Activated naive CD4-positive, alpha-beta T cell (primary cell): ENCODE measurements at places on chromosomes 2 and 18.

DNA sequence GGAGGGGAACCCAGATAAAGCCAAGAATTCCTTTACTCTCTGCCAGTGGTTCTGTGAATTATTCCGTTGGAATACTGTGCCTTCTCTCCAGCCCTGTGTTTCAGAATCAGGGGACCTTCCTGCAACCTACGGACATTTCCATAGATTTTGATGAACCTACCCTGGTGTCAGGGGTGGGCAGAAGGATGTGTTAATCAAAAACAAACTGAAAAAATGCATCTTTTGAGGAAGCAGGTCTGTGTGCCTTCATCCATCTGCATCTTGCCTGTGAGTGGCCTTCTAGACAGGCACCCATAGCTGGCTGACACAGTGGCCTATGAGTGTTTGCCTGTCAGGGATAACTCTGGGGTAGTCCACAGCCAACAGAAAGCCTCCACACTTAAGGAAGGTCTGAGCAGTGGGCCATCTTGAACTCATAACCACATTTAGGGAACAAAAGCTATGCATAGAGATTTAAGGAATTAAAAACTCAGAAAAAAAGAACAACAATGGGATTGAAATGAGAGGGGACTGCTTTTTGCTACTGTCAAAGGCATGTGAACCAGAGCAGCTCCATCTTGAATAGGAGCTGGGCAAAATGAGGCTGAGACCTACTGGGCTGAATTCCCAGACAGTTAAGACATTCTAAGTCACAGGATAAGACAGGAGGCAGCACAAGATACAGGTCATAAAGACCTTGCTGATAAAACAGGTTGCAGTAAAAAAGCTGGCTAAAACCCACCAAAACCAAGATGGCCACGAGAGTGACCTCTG, 45.9 kb upstream of the ITGA6 start:
- no peak for DNase-seq

DNA sequence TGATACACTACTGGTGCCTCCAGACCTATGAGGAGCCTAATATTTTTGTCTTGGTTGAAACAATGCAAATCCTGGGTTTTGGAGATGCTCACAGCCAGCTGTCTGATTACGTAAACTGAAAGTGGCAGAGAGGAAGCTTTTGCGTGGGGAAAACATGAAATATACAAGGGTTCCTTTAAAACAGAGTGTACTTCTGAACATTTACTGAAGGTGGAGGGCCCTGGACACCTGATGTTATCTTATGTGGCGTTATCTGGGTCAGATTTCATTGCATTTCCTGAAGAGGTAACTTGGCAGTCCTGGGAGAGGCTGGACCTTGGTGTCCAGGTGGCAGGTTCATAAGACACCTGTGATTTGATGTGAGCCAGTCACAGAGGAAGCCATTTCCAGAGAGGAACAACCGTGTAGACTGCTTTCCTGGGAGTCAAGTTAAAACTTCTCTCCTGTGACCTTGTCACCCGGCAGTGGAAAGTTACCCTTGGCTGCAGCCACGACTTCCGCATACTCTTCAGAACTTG, 105.0 kb downstream of the NEDD4L start:
- no peak for DNase-seq

DNA sequence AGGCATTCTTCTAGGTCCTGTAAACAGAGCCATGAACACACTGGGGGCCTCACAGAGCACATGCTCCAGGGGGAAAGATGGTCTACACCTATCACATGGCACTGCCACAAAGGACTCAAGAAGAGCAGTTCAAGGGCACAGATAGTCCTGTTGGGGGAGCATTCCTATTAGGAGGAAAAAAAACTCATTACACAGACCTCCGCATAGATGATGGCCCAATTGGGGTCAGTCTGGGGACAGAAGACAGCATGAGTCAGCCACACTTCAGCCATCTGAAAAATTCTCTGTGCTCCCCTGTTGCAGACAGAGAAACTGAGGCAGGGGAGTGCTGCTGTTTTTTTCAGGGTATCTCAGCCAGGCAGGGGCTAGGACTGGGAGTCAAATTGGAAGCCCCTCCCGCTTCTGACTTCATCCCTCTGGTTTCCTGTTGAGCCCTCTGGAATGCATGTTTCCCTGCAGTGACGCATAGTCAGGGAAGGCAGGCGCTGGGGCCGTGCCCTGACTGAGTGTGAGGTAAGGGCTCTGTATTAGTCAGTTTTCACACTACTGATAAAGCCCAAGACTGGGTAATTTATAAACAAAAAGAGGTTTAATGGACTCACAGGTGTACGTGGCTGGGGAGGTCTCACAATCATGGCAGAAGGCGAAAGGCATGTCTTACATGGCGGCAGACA, 67.9 kb downstream of the RHOB start:
- no peak for DNase-seq

DNA sequence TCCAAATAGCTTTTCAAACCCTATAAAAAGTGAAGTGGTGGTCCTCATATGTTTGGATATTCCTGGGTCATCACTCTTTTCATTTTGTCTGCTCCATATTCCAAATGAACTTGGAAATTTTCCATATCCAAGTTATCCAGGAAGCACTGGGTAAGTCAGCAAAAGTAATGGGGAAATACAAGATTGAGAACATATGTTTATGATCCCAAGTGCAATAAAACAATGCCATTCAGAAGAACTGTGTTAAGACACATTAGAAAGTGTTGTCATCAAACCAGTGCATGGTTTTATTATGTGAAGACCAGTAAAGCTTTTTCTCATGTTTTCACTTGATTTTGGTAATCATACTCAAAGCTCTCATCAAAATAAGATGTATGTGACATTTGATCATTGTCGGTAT, 363.4 kb downstream of the RPRM start:
- no peak for DNase-seq

GRCh38 chr2:31998731-31999383, 12.0 kb downstream of the MEMO1 start:
- DNase-seq = no peak

DNA sequence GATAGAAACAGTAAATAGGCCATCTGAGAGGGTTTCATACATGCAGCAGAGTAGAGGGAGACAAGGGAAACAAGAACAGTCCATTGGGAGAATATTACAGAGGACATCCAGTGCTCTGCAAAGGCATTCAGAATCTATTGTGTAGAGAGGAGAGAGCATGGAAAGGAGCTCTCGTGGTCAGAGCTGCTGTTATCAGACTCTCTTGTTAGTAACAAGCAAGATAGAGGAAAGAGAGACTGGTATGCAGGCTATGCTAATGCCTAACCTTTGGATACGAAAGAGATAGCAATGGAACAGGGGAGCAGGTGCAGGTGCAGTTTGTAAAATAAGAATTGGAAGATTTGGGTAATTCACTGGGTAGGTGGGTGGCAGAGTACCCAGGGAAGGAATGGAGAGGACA, 855.9 kb downstream of the CNTNAP5 start:
- no peak for DNase-seq

DNA sequence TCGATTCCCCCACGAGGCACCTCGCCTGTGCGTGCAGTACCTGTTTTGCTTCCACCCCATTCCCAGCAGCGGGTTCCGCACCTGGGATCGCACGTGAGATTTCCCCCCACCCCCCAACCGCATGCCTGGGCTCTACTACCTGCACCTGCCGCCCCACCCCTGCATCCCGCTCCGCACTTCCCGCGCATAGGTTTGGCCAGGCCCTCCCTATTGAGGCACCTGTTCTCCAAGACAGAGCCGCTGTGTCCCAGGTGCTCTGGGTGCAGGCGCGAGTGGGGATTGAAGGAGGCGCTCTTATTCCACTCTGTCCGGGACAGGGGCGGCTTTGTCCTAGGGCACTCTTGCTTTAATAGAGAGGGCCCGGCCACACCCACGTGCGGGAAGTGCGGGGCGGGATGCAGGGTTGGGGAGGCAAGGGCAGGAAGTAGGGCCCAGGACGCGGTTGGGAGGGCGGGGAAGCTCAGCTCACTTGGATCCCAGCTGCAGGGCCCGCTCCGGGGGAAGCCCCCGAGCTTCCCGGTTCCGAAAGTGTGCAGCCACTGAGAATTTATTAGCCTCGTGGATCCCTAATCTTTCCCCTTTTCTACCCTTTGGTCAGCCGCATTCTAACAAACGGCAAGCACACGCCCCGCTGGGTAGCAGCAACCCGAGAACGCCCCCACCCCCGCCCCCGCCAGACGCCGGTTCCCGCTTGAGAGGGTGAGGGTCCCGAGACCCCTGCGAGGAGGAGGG, 670 bp upstream of the MOCOS start:
- no peak for DNase-seq

GRCh38 chr2:152453129-152453911, 118.3 kb downstream of the FMNL2 start:
- no peak for DNase-seq

GRCh38 chr2:69652206-69652605, 8.7 kb upstream of the AAK1 start:
- no peak for DNase-seq

DNA sequence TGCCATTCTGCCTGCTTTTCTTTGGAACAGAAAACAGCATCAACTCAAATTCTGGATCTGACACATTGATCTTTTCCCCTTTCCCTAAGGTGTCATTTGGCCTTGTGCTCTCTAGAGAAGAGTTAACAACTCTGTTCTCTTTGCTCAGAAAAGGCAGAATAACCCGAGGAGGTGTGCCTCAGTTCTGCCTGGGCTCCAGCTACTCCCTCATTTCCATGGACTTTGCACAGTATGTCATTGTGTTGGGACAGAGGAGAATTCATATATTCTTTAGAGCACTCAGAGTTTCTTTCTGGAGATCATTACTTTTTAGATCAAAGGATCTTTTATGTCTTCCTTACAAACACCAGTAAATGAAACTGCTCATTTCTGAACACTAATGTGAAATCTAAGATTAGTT, 249.1 kb downstream of the PHLPP1 start:
- DNase-seq = no peak

DNA sequence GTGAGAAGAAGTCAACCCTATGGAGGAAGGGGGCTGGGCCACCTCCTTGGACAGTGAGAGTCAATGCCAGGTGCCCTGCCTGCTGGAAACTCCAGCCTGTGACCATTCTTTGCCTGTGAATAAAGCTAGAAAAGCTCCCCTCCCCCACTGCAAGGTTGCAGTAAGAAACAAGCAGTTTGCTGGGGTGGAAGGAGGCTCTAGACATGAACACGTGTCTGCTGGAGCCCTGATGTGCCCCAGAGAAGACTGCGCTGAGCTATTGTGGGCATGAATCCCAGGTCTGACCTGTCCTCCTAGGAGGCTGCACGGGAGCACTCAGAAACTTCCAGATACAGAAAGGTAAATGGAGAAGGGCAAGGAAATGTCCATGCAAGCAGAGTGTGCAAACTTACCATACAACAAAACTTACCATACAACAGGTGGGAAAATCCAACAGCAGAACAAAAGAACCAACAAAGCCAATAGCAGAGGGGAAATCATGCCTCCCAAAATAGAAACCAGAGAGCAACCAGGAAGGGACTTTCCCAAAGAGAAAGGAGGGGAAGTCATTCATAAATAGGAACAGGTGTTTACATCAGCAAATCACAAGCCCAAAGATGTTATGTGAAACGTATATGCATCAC, 278.7 kb downstream of the BCL2 start:
- DNase-seq = no peak

DNA sequence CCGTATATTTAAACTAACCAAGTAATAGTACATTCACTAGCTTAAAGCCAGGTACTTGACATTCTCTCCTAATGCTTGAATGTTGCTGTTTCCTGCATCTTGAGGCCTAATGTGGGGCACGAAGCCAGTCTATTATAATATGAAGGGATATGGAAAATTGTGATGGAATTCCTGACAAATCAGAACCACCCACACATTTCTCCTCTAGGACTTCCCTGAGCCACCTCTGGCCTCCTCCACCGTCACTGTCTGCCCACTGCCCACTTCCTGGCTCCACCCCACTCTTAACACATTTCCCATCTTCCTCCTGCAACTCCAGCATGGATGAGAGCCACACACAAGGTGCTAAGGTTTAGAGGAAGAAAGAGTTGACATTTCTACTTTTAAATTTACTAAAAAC, 19.0 kb upstream of the INO80C start:
- DNase-seq = no peak

- no peak for DNase-seq
Measured at GRCh38 chr2:59398081-59398480, 1155.4 kb downstream of the BCL11A start.

- DNase-seq = no peak
Measured at GRCh38 chr18:46321955-46322354, 217.8 kb downstream of the HAUS1 start.

- DNase-seq = no peak
Measured at GRCh38 chr2:239212929-239213642, 187.7 kb downstream of the HDAC4 start.

GRCh38 chr18:50424877-50425690, 50.2 kb downstream of the SKA1 start:
- DNase-seq = no peak

DNA sequence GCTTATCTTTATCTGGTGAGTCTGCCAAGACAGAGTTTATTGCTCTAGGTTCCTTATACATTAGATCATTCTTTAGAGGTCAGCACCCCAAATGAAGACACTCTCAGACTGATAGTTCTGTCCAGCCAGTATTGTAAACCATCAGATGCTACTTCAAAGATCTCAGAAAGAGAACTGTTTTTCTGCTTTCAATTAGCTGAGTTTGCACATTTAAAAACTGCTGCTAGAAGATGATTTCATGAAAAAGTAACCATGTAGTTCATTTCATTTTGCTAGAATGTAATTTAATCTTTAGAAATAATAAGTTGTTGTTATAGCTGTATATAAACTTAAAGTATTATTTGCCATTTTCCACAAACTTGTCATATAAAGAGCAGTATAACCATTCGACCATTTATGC, 344.5 kb upstream of the ATP5MC3 start:
- no peak for DNase-seq

- DNase-seq = no peak
Measured at GRCh38 chr2:203710226-203710625, 3.8 kb downstream of the CD28 start.

GRCh38 chr18:35635170-35635569, 53.6 kb downstream of the GALNT1 start:
- DNase-seq = no peak

DNA sequence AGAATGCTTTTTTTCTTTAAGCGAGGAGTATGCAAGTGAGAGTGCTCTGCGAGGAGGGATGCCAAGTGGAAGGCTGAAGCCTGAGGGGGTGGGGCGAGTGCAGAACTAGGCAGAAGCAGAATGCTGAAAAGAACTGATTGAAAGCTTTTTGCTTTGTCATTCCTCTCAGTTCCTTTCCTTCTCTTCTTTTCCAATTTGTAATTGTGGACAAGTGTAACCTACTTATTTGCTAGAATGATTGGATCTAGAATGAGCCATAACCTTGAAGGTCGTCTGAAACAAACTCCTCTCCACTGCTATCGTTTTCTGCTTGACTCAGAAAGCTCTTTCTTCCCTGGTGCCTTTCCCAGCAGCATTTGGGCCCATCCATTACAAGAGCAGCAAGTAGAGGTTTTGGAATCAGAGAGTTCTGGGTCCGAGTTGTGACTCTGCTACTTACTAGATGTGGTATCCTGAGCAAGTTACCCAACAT, 115.3 kb downstream of the METTL8 start:
- no peak for DNase-seq

- DNase-seq = no peak
Measured at GRCh38 chr2:229419158-229419557, 148.1 kb upstream of the PID1 start.
